ENCODE measurements at places on chromosomes 4 and X.

DNA sequence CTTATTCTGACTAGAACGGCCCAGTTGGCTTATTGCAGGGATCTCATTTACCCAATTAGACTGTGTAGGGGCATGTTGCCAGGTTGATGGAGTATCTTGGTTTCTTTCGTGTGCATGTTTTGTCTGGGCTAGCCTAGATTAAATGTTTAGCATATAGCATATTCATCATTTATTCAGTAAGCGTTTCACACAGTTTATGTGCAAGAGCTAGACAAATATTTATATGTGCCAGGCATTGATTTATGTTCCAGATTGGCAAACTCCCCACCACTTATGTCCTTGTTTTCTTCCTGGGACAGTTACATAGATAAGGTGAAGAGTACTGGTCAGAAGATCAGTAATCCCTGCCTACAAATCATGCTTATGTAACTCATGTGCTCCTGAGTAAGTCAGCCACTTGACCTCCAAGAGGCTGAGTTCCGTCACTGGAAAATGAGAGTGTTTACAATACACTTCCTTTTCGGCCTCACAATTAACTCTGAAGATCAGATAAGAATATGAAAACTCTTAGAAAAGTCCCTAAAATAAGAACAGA is 57.2 kb downstream of the RUFY3 start:
- no peak for DNase-seq

DNA sequence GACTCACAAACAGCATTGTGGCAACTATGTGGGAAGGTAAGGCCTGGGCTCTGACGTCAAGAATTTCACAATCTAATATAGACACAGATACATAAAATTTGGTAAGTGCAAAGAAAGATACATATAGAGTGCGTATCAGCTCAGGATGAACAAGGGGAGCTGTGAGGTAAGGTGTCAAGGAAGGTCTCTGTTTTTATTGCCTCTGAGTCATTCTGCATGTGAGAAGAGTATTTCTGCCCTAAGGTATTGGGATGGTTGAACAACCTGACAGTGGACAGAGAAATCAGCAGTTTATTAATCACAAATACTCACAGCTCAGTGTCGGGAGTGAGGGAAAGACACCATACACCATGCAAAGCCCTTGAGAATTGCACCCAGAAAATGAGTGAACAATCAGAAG is 89.8 kb downstream of the COMMD8 start:
- DNase-seq, result no peak

DNA sequence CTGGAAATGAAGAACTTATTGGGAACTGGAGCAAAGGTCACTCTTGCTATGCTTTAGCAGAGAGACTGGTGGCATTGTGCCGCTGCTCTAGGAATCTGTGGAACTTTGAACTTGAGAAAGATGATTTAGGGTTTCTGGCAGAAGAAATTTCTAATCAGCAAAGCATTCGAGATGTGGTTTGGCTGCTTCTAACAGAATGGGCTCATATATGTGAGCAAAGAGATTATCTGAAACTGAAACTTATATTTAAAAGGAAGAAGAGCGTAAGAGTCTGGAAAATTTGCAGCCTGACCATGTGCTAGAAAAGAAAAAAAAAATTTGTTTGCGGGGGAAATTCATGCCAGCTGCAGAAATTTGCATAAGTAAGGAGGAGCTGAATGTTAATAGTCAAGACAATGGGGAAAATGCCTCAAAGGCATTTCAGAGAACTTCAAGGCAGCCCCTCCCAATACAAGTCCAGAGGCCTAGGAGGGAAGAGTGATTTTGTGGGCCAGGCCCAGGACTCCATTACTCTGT is 35.9 kb upstream of the PAPSS1 start:
- no peak for DNase-seq

DNA sequence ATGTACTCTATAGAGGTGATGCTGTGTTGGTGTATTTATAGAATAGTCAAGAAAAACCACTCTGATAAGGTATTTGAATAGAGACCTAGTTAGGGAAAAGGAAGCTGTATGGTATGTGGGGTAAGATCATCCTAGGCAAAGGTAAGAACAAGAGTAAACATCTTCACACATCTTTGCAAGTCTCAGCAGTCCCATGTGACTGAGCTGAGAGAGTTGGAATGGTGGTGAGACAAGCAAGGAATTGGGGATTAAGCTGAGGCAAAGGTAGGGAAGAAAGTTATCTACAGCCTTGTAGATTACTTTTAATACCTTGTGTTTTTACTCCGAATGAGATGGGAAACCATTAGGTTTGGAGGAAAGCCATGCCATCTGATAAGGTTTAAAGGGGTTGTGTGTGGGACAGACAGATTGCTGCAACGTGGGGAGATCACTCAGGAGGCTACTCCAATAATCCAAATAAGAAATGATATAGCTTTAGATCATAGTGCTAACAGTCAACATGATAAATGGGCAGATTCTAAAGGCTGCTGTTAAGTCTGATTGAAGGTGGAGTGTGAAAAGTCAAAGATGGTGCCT is 31.7 kb upstream of the MANBA start:
- DNase-seq, result no peak

GRCh38 chr4:98482847-98483806 is 175.3 kb downstream of the TSPAN5 start:
- peak; percentile 12 for DNase-seq

- DNase-seq, result no peak
Measured at GRCh38 chr4:42284030-42284429, 113.3 kb upstream of the SHISA3 start.

DNA sequence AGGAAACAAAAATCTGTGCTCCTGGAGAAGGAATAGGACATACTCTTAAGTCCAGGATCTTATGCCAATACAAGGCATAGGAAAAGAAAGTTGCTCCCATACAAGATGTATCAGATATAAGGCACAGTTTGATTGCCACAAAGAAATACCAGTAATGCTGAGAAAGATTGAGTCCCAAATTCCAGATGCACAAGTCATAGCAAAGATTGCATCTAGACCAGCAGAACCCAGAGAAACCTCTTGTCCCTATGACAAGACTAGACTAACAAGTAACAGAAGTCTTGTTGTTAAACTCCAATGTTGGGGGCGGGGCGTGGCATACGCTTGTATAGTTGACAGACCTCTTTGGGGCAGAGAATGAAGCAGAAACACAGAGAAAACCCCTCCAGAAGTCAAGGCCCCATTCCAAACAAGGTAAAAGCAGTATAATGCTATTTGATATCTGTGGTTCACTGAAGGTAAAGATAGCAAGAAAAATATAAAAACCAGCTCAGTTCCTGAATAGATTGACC is 671.5 kb upstream of the GRIA3 start:
- no peak for DNase-seq

GRCh38 chr4:145278341-145279121 is 98.1 kb upstream of the OTUD4 start:
- DNase-seq, result no peak

DNA sequence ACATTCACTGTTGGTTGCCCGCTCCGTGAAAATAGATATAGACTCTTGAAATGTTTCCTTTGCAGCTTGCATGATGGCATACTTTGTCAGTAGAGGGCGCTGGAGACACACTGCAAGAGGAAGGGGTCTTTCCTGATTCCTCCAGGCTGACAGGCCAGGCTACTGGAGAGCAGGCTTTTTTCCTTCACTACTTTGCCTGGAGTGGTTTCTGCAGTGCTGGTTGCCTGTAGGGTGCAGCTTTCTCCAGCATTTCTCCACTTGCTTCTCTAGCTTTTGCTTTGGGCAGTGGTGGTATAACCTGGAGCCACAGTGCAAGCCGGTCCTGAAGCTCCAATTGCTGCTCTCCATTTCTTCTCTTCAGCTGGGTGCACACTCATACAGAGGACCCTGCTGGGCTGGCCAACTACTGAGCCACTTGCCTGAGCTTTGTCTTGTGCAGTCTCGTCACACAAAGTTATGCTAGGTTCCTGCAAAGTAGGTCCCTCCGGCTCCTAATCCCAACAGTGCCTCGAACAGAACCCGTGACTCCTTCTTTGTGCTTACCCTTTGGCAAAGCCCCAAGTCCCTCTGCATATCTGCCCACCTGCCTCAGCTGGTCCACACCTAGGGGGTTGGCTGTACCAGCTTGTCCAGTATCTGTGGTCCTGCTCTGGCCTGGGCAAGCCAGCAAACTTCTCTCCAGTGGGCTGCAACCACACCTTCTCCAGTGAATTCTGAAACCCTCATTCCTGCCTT is 46.3 kb downstream of the RASSF6 start:
- peak; percentile 4 for DNase-seq

GRCh38 chr4:154390324-154390723 is 101.3 kb downstream of the DCHS2 start:
- DNase-seq, result no peak

DNA sequence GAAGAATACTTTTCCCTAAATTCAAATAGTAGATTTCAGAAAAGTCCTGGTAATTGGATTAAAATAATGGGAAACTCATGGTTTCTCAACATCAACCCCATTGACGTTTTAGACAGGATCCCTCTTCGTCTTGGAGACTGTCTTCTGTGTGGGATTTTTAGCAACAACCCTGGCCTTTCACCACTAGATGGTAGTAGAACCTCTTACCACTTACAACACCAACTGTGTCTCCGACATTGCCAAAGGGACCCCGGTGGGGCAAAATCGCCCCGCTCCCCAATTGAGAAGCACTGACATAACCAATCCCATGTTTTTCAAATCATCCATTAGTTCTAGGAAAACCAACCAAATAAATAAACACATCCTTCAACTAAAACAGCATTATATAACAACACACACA is 16.9 kb upstream of the ANOS1 start:
- no peak for DNase-seq

DNA sequence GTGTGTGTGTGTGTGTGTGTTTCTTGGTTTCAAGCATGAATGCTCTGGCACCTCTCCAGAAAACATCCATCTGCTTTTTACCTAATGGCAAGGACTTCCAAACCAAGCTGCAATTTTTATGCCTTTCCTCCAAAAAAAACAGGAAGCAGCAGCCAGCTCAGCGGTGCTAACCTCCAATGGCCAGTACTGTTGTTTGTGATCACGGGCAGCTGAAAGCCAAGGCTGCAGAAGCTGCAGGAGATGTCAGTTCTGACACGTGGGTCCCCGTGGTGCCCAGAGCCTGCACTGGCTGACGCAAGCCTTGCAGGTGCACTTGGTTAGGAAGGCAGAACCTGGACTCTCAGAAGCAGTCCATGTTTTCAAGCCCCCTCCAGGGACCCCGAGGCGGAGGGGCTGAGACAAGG is 313.6 kb upstream of the DDX53 start:
- no peak for DNase-seq

DNA sequence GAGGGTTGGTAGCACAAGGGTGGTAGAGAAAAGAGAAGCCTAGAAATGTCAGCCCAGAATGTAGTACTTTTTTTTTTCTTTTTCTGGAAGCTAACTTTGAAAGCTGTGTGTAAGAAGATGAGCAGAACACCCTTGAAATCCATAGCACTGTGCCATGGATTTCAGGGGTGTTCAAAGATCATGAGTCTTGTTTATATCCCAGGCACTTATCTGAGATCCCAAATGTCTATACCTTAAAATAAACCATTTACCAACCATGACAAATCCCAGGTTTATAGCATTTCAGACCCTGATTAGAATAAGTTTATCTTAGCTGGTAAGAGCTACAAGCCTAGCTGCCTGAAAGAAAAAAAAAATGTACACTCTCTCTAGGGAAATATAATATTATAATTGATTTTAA is 389.9 kb upstream of the ANXA10 start:
- no peak for DNase-seq

GRCh38 chrX:19680580-19680979 is 165.3 kb upstream of the MAP3K15 start:
- DNase-seq, result no peak

DNA sequence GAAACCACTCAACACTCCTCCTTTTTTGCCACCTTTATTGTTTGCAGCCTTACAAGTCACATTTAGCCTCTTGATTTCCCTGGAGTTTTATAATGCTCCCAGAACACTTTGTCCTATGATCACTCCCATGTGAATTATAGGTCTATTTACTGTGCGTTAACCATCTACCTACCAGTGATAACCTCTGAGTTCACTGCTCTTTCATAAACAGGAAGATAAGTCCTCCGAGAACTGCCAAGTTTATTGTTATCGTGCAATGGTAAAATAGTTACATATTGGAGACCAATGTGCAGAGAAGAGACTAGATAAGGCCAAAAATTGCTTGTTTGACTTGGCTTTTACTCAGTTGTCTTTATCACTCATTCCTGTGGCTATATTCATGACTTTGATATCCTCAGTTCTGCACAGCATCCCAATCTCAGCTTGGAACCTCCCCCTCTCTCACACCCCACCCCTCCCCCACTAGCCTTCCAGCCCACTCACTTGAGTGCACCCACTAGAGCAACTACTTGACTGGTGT is 12.9 kb upstream of the NUDT9 start:
- DNase-seq, result no peak

DNA sequence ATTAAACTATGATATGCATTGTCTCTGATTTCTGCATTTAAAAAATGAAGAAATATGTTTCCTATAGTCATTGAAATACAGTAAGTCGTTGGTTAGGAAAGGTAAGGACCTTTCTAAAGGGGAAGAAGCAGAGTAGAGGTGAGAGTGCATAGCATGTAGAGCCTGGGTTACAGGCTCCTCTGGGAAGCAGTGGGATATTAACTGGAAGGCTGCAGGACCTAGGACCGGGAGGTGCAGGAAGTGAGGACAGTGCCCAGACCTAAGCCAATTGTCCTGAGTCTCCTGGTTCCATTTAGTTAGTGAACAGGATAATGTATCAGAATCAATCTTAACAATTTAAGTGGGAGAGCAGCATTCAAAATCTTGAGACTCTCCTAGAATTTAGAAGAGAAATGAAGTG is 237.1 kb upstream of the NUDT6 start:
- no peak for DNase-seq

- DNase-seq, result no peak
Measured at GRCh38 chr4:21688596-21689265, 259.8 kb downstream of the KCNIP4 start.

DNA sequence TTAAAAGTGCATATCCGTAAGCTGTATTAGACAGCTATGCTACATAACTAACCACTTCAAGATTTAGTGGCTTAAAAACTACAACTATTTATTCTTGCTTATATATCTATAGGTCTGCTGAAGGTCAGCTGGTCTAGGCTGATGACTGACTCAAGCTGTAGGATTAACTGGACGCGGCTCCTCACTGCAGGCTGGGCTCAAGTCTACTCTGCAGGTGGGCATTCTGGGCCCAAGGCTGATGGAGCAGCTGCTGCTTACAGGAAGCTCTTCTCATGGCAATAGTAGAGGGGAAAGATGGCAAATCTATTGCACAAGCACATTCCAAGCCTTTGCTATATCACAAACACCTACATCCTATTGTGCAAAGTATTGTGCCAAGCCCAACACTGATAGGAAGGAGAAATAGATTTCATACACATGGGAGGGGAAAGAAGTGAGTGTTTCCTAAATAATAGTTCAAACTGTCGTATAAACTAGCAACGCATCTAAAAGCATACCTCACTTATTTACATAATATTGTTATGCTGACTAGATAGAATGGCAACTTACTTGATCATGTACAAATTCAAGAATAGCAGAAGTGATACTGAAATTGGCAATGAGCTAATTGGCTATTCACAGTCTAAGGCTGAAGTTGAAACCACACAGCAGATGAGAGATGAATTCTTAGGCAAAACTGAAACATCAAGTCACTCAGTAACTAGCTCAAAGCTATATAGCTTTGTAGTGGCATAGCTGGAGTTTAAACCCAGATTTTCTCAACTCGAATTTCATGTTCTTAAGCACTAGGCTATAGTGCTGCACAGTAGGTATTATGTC is 263.8 kb downstream of the NKX6-1 start:
- no peak for DNase-seq

Data from GM12892 (cell line).